ENCODE measurements at places on chromosomes 13 and 19. TPM values are rescaled to one million over a fixed set of nuclear protein-coding genes. Genes with fewer than 3 reads are reported as not detected.

- no peaks in the 10 kb centered on the region for H3K27me3 ChIP-seq
- no peak overlapping the region for H3K27ac ChIP-seq
- no peak overlapping the region for H3K4me3 ChIP-seq
- H3K4me1 ChIP-seq = no peaks in the 10 kb centered on the region
- peaks cover 5% of the 10 kb centered on the region for H3K36me3 ChIP-seq
- no peak for DNase-seq
Observed at GRCh38 chr19:5103061-5103701, 134.3 kb downstream of the KDM4B start.

- no peak for DNase-seq
- no peaks in the 10 kb centered on the region for H3K27me3 ChIP-seq
- H3K27ac ChIP-seq = no peak overlapping the region
- no peak overlapping the region for H3K4me3 ChIP-seq
- H3K4me1 ChIP-seq = no peaks in the 10 kb centered on the region
Observed at GRCh38 chr19:41479757-41480191, 36.8 kb downstream of the ERICH4 start.

GRCh38 chr13:112643759-112644459 is 45.9 kb upstream of the ATP11A start:
- H3K27me3 ChIP-seq = no peaks in the 10 kb centered on the region
- no peaks in the 10 kb centered on the region for H3K36me3 ChIP-seq
- 0 out of 2 replicates have a peak, but pooled peaks cover 5% of the 10 kb centered on the region for H3K4me1 ChIP-seq
- no peak for DNase-seq

Gene TGFBR3L
- total RNA-seq = 1.7 TPM
